ENCODE measurements at places on chromosomes 7 and 10. TPM values are rescaled to one million over a fixed set of nuclear protein-coding genes. Genes with fewer than 3 reads are reported as not detected.

- DNase-seq, result no peak
These were observed 51.3 kb downstream of the OAT start for GRCh38 chr10:124367414-124367813.

DNA sequence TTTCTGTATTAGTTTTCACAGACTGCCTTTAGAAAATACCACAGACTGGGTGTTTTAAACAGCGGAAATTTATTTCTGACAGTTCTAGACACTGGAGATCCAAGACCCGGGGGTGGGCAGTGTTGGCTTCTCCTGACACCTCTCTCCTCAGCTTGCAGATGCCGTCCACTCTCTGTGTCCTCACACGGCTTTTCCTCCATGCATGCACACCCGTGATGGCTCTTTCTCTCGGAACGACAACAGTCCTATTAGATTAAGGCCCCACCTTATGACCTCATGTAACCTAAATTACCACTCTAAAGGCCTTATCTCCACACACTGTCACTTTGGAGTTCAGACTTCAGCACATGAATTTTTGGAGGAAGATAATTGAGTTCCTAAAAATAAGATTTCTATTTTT lies 142.9 kb upstream of the VWC2 start:
- DNase-seq, result no peak

- DNase-seq, result no peak
These were observed 57.3 kb downstream of the ORC5 start for GRCh38 chr7:104150470-104150869.

MCM7 gene
- 36.8 TPM for total RNA-seq

All from dorsolateral prefrontal cortex (tissue), 122 donors.